ENCODE measurements at places on chromosomes 2 and 18.
A peak's percentile ranks its signal among the peaks of the same experiment; 100 is the strongest.

DNA sequence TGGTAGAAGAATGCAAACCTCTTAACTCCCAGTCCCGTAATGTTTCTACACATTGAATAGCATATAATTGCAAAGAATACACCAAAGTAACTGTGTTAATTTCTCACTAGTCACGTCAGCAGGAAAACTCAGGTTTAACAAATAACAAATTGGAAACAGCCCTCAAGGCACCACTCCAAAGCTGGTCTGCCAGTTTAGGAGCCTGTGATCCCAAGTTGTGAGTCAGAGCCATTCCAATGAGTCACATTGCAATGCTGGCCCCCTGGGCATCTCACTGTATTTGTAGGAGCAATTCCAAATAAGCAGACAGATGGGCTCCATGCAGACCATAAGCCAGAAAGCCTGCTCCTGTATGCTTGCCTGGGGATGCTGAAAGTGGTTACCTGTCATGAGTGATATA, 143.2 kb upstream of the SETBP1 start:
- peak; percentile 93 for DNase-seq

GRCh38 chr18:59655676-59656075, 41.5 kb downstream of the CCBE1 start:
- no peak for DNase-seq

DNA sequence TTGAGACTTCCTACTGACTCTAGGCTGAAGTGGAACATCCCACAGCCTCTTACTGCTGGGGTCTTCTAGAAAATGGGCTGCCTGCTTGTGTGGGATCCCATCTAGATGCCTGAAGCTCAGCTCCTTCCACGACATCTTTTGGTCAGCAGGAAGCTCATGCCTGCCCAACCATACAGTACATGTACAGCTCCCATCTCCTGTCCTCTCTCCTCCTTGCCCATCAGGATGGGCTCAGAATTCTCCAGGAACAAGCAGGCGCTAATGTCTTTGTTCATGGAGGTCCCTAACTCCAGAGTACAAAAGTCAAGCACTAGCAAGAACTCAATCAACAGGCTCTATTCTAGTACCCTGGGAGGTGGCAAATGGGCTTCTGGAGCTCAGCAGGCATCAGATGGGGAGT, 31.7 kb upstream of the GPR17 start:
- no peak for DNase-seq

DNA sequence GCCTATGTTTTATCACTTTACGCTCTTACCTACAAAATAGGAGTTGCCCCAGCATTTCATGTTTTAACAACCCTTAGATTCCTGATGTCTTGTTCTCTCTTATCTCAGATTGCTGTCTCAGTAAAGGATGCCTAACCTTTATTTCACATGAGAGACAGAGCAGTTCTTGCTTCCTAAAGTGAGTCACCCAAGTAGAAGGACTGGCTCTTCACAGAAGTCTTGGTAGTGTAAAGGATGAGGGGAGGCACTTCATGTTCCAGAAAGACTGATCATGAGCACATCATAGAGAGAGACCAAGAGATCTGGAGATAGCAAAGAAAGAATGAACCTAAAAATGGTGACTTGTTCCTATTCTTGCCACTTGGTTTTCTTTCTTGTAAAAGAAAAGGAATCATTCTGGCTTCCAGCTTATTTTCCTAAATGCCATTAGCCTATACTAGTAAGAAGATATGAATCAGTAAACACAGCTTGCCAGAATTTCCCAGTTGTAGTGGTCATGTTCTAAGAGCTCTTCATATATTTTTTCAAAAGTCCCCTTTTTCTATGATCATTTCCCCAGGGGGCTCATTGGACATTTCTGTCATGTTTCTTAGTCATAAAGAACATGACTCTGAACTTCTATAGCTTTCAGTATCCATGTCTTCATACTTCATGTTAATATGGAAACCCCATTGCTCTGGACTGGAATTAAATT, 54.9 kb downstream of the MAPRE2 start:
- DNase-seq, result no peak

DNA sequence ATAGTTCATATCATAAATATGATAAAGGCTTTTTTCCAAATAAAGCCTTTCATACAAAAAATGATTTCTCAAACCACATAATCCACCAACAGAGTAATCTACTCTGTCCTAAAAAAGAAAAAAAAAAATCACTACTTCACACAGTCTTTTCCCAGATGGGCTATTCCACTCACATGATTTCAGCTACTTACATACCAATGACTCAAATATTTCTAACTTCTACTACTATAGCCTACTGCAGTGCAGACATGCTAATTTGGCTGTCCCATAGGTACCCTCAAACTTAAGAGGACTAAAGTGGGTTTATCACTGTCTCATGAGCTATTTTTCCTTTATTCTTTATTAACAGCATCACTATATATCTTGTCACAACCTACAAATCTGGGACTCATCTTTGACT, 57.4 kb downstream of the SLC66A3 start:
- DNase-seq, result no peak

GRCh38 chr2:68548396-68548795, 81.0 kb downstream of the APLF start:
- no peak for DNase-seq

- no peak for DNase-seq
These were observed 62.9 kb downstream of the MSTN start for GRCh38 chr2:189999661-190000060.

GRCh38 chr2:73281244-73281643, 3.0 kb downstream of the FBXO41 start:
- no peak for DNase-seq

- DNase-seq, result no peak
These were observed 19.7 kb upstream of the TNFAIP6 start for GRCh38 chr2:151337643-151338042.

GRCh38 chr2:219278655-219279150, 463 bp upstream of the DNAJB2 start:
- no peak for DNase-seq

- no peak for DNase-seq
These were observed 36.5 kb upstream of the SLC9A2 start for GRCh38 chr2:102582845-102583244.

DNA sequence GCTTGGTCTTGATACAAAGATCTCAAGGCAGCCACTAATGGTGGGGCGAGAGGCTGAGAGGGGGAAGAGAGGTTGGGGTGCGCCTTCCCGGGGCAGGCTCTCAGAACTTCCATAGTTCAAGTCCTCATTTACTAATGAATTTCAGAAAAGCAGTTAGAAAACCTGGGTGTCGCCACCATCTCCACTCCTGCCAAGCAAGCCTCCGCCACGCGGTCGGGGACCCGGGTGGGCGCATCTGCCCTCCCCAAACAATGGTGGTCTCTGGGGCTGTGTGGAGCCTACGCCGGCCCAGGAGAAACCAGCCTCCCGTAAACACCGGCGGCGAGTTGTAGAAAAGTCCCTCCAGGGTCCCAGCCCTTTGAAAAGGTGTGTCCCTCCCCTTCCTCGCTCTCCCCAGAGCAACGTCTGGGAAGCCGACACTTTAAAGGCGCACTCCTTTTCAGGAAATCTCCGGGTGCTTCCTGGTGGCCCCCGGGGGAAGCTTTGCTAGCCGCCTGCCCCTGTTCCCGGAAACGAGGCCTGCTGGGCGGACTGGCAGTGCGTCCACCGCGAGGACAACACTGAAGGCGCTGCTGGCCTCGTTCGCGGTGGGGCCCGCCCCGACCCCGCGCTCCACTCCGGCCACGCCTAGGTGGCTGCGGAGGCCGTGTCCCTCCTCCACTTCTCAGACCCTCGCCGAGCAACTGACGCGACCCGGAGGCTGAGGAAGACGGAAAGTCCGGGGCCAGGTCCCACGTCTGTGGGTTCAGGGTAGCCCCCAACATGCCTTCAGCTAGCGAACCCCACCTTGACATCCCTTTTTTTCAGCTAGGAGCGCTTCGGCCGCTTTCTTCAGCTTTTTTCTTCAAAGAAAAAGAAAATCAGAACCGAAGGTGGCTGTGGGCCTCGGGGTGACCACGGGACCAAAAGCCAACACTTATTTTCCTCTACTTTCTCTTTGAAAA, 16.8 kb downstream of the EVX2 start:
- DNase-seq, result no peak

- no peak for DNase-seq
These were observed 87.3 kb upstream of the LCLAT1 start for GRCh38 chr2:30359644-30360167.

DNA sequence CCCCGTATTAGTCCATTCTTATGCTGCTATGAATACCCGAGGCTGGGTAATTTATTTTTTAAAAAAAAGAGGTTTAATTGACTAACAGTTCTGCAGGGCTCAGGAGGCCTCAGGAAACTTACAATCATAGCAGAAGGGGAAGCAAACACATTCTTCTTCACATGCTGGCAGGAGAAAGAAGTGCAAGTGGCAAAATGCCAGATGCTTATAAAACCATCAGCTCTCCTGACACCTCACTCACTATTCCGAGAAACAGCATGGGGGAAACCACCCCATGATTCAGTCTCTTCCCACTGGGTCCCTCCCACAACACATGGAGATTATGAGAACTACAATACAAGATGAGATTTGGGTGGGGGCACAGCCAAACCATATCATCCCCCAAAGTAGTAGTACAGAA, 2148.5 kb upstream of the PIK3C3 start:
- DNase-seq, result peak; percentile 21

DNA sequence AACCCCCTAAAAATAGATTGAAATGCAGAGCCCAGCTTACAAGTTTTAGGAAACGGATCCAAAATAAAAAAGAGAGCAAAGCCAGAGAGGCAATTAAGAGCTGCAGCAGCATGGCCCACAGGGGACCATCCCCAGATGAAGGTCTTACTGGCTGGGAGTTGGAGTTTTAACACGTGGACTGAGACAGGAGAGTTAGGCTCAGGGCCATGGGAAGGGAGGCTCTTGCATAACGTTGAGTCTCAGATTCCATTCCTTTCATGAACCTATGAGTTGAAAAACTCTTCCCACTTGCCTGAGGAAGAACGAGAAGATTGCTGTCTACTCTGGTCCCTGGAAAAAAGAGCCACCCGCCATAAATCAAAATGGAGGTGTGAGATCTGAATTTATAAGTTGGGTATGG, 101.8 kb upstream of the NDUFV2 start:
- DNase-seq, result no peak

GRCh38 chr18:36724169-36724568, 104.6 kb downstream of the TPGS2 start:
- no peak for DNase-seq

GRCh38 chr2:36564377-36564930, 33.5 kb downstream of the FEZ2 start:
- DNase-seq, result no peak

GRCh38 chr18:43380104-43380672, 102.9 kb upstream of the SYT4 start:
- DNase-seq, result no peak

DNA sequence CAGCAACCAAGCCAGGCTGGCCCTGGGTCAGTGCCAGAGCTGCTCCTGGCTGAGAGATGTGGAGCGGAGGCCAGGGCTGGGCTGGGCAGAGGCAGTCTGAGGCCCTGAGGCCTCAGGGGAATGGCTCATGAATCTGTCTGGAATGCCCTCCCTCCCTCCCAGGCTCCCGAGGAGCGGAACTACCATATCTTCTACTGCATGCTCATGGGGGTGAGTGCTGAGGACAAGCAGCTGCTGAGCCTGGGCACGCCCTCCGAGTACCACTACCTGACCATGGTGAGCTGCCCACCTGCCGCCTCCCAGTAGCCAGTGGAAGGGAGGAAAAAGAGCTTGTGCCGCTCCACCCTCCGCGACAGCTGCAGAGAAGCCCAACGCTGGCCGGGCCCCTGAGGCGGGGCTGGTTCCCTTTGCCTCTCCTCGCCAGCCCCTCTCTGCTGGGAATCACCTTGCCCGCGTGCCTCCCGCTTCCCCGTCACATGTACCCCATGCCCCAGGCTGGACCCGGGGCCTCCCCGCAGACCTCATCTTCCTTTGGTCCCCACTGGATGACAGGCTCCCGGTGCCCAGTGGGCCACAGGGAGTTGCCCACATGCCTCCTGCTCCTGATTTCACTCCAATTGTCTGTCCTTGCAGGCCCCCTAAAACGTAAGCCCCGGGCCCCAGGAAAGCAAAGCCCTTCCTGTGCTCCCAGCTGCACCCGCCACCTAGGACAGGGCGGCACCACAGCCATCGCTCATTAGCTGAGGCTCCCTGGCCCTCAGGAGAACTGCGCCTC, 41.1 kb downstream of the MYO7B start:
- no peak for DNase-seq

DNA sequence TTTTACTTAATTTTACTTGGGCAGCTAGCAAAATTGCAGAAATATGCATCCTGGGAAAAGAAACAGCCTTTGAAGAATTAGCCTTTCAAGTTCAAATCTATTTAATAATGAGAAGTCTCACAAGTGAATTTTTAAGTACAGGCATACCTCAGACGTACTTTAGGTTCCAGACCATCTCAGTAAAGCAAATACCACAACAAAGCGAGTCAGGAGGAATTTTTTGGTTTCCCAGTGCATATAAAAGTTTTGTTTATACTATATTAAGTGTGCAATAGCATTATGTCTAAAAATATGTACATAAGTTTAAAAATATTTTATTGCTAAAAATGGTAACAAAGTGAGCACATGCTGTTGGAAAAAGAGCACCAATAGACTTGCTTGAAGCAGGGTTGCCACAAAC, 50.8 kb upstream of the TWSG1 start:
- no peak for DNase-seq

GRCh38 chr2:13335862-13336535, 619.3 kb downstream of the TRIB2 start:
- DNase-seq, result no peak

DNA sequence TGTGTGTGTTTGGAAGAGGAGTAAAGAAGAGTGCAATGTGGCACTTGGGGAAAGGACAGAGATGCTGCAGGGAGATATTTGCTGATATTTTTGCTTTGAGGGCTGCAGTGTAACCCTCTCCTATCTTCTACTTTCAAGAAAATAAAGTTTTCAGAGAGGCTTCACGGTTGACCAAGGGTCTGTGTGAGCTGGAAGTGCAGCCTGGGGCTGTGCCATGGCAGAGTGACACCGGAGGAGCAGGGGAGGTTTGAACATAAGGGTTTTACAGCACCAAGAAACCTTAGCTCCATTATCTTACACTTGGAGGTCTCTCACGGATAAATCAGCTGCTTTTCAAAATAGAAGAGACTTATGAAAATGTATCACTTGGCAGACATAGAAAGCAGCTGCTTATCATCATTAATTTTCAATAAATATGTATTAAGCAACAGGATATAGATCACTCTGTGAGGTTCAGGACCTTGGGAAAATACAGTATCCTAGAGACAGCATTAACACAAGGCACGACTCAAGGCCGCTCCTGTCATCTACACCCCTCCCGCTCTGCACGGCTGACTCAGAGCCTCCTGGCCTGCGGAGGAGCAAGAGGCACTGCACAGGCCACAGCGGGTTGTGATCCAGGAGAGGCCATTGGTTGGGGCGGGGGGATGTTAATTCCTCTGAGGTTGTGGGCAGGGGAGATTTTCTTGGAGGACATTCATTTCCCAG, 127.8 kb downstream of the COPS8 start:
- peak; percentile 82 for DNase-seq

GRCh38 chr2:185338104-185338503, 400.5 kb upstream of the FSIP2 start:
- DNase-seq, result no peak

Measured in HFF-Myc (cell line).